ENCODE measurements at places on chromosomes 2 and 18. TPM values are rescaled to one million over a fixed set of nuclear protein-coding genes. Genes with fewer than 3 reads are reported as not detected.

Gene ACTG2
- 3.8 TPM for total RNA-seq

- no peak overlapping the region for H3K4me3 ChIP-seq
- H3K36me3 ChIP-seq, result no peaks in the 10 kb centered on the region
- H3K4me1 ChIP-seq, result peaks cover 21% of the 10 kb centered on the region
These were observed 70.5 kb upstream of the PPP1CB start for GRCh38 chr2:28681158-28681571.

Gene GKN2
- not detected for total RNA-seq

- H3K27me3 ChIP-seq, result no peaks in the 10 kb centered on the region
- no peaks in the 10 kb centered on the region for H3K4me1 ChIP-seq
- no peak overlapping the region for H3K4me3 ChIP-seq
- no peak for DNase-seq
- no peaks in the 10 kb centered on the region for H3K36me3 ChIP-seq
These were observed 197.9 kb downstream of the TPGS2 start for GRCh38 chr18:36630917-36631316.

- no peaks in the 10 kb centered on the region for H3K4me1 ChIP-seq
- H3K27me3 ChIP-seq, result no peaks in the 10 kb centered on the region
- no peak overlapping the region for H3K27ac ChIP-seq
- no peaks in the 10 kb centered on the region for H3K36me3 ChIP-seq
- DNase-seq, result no peak
These were observed 118.4 kb downstream of the INO80D start for GRCh38 chr2:205967391-205968075.

- no peak overlapping the region for H3K4me3 ChIP-seq
- DNase-seq, result no peak
- H3K36me3 ChIP-seq, result no peaks in the 10 kb centered on the region
These were observed 234.7 kb downstream of the HRH4 start for GRCh38 chr18:24695168-24695567.

- no peaks in the 10 kb centered on the region for H3K4me1 ChIP-seq
- H3K27ac ChIP-seq, result no peak overlapping the region
- H3K27me3 ChIP-seq, result no peaks in the 10 kb centered on the region
- no peaks in the 10 kb centered on the region for H3K36me3 ChIP-seq
- no peak overlapping the region for H3K4me3 ChIP-seq
- DNase-seq, result peak; percentile 37
These were observed 124.7 kb upstream of the GATA6 start for GRCh38 chr18:22044474-22045220.

DNA sequence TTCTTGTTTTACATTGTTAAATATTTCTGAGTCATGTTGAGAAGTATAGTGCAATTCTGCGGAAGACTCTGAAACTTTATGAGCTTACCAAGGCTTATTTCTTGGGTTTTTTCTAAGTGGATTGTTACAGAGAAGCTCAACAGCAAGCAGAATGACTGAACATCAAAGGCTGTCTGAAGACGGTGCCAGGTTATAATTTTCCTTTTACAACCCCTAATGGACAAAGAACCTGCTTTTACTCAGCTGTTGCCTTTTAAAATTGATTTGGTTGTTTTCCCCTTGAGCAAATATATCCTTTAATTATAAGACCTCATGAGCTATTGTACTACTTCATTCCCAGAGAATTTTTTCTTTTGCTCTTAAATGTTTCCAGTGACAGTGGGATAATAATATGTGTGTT lies 41.6 kb downstream of the LAMA3 start:
- no peaks in the 10 kb centered on the region for H3K4me1 ChIP-seq
- no peak overlapping the region for H3K4me3 ChIP-seq
- no peaks in the 10 kb centered on the region for H3K36me3 ChIP-seq
- no peak overlapping the region for H3K27ac ChIP-seq
- DNase-seq, result no peak
